ENCODE measurements at places on chromosomes 13 and 19.

DNA sequence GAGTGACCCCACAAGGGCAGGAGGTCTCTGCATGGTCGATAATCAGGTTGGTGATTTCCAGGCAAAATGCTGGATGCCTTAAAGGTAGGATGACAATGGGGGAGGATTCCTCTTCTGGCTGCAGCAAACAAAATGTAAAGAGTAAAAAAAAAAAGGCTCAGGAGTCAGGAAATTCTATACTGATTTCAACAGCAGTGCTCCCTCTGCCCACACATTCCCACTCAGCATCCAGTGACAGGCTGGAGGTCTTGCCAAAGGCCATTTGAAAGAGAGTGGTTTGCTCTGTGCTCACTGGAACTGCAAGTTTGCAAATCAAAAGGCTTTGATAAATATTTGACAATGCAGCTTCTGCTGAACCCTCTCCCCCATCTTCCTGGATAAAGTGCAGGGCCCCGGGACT lies 135.4 kb downstream of the TNFRSF19 start:
- no peak for DNase-seq

DNA sequence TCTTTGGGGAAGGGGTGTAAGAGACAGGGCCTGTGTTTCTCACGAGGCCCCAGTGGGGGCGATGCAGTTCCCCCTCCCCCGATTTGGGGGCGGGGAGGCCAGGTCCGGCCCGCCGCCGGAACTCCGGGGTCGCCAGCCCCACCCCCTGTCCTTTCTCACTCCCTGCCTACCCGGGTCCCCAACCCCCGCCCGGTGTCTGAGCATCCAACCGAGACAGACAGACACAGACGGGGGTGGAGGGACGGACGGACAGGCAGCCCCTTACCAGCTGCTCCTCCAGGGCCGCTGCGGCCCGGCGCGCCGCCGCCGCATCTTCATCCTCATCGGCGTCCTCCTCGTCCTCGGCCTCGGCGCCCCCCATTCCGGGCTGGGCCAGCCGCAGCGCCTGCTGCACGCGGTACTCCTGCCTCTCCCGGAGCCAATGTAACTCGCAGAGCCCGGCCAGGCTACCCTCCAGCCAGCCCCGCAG lies 397 bp downstream of the DACT3 start:
- DNase-seq, result no peak

DNA sequence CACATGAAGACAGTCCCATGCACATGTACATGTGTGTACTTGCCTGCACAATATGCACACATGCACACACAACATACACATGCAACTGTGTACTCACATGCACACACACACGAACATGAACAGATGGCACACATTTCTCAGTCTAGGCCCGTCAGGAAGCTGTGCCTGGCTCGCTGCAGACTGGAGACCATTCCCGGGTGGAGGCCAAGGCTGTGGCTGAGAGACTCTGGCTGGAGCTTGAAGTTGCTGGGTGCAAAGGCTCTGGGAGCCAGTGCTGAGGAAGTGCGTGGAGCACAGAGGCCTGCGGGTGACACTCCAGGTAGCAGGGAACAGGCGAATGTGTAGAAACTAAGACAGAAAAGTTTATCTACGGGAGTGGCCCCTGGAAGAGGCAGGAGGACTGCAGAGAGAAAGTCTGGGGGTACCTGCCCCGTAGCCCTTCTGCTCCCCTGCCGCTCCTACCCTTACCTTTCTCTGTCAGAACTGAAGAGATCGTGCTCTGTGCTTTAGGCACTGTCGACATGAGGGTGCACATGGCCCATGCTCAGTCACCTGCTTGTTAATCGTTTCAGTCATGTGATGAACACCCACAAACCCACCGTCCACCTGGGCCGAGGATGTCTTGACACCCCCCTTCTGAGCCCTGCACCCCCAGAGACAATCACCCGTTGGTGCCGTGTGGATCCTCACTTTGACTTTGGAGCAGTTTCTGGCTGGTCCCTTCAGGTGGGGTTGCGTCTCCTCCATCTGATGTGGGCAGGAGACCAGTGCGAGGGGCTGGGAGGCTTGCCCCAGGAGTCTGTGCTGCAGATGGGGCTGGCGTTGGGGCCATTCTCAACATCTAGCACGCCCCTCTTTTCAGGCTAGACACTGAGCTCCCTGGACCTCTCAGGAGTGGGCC lies 69.4 kb downstream of the TEX29 start:
- no peak for DNase-seq

DNA sequence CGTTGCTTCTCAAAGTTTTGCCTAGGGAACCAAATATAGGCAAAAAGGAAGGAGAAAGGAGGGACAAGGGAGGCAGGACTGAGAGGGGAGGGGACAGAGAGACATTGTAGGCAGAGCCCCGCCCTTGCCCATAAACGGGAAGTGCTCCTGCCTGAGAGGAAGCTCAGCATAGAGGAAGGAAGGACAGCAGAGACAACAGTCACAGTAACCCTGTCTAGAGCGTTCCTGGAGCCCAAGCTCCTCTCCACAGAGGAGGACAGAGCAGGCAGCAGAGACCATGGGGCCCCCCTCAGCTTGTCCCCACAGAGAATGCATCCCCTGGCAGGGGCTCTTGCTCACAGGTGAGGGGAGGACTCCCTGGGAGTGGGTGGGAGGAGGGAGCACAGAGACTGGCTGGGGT lies at the start of gene CEACAM21:
CEACAM21 (plus strand) TSS at position 169 of the 400 bp plus-strand sequence; CDS start at position 278, 109 bp downstream.
- DNase-seq, result no peak

GRCh38 chr19:38425222-38425809 lies 703 bp downstream of the RASGRP4 start:
- no peak for DNase-seq

DNA sequence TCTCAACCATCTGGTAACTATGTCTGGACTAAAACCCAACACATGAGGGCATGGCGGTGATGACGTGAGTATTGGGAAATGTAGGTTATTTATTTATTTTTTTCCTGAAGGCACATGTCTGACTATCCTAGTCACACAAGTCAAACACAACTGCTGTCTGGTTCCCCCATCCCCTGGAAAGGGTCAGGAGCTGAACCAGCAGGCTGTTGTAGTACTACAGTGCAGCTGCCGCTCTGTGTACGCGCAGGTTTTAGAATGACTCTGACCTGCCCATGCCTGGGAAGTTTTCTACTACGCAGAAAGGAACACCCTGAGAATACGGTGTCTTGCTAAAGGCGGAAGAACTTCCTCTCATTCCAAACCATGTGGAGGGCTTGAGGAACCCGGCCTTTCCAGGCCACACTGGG lies 1.2 kb downstream of the SLC7A1 start:
- DNase-seq, result peak; percentile 35

DNA sequence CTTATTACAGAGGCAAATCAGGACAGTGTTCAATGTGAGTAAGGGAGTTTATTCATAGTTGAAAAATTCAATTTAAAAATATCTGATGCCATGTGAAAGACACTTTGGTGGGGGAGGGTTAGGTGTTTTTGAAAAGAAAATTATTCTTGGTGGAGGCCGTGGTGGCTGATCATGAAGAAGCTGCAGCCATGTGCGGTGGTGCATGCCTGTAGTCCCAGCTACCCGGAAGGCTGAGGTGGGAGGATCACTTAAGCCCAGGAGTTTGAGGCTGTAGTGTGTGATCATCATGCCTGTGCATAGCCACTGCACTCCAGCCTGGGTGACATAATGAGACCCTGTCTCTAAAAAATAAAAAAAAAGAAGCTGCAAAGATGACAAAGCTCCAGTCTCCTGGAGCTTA lies 28.6 kb downstream of the WDFY2 start:
- no peak for DNase-seq

- no peak for DNase-seq
These were observed 10.2 kb downstream of the TSC22D1 start for GRCh38 chr13:44565881-44566280.

DNA sequence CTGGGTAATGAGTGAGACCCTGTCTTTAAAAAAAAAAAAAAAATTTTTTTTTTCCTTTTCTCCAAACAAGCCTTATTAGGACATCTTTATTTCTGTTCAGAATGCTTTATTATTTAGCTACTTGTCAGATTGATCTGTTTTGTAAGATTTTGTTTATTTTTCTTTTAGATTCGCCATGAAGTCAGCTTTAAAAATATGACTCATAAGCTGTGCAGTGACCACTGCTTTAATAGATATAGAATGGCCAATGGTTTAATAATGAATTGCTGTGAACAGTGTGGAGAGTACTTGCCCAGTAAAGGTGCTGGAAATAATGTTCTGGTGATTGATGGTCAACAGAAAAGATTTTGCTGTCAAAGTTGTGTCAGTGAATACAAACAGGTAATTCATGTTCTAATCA lies 47.7 kb downstream of the ZMYM2 start:
- no peak for DNase-seq

- DNase-seq, result no peak
These were observed 42.4 kb upstream of the RFC3 start for GRCh38 chr13:33775339-33776108.

DNA sequence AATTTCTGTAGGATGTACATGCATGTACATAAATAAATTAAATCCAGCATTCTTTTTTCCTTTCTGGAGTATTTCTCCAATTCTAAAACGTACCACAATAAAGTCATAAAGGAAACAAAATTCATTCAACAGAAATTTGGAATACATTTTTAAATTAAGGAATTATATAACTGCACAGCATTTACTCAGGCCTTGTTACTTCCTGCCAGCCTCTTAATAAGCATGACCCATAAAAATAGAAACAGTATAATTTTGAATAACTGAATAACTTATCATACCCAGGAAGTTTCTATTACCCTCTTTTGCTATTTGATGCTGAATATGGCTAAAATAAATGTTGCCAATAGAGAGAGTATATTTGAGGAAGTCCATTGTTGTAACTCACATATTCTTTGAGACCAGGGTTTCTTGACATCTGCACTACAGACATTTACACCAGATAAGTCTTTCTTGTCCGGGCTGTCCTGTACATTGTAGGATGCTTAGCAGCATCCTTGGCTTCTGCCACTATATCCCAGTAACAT lies 178.2 kb downstream of the KLF12 start:
- no peak for DNase-seq

DNA sequence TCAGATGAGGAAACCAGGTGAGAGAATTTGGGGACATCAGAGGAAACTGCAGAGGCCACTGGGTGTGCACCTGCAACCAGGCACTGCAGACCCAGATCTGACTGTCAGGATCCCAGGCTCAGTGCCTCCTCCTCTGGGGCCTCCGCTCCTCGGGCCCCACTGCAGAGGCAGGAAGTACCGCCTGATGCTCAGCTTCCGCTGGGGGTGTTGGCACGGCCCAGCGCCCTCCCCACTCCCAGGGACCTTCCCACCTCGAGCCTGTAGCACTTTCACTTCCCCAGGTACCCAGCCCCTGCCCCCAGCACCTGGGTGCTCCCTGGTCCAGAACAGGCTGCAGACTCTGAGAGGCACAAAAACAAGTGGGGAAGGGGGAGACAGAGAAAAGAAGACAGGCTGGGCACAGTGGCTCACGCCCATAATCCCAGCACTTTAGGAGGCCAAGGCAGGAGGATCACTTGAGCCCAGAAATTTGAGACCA lies 1.4 kb upstream of the CD37 start:
- DNase-seq, result no peak

- no peak for DNase-seq
These were observed 28.1 kb upstream of the SIAH3 start for GRCh38 chr13:45879666-45880065.

DNA sequence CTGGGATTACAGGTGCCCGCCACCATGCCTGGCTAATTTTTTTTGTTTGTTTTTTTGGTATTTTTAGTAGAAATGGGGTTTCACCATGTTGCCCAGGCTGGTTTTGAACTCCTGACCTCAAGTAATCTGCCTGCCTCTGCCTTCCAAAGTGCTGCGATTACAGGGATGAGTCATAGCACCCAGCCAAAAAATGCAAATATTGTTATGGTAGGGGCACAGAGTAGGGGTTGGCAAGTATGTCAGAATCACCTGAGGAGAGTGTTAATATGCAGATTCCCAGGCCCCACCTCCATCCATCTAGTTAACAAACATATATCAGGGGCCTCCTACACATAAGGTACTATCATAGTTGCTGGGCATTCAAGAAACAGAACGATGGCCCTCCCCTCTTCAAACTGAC lies 44.7 kb downstream of the VAV1 start:
- DNase-seq, result no peak

DNA sequence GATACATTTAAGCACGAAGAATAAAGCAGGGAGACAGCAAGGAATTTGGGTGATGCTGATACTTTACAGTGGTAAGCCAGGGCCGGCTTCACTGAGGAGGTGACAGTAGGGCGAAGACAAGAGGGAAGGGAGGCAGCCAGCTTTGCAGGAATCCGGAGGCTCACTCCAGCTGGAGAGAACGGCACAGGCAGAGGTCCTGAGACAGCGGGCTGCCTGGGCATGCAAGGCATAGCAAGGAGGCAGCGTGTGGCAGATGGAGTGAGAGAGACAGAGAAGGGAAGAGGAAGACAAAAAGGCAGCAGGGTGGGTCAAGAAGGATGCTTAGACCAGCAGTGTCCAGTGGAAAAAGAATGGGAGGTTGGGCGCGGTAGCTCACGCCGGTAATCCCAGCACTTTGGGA lies 83.2 kb upstream of the WASF3 start:
- DNase-seq, result no peak

- DNase-seq, result peak; percentile 25
These were observed 18.9 kb downstream of the ELAVL1 start for GRCh38 chr19:7986321-7987113.

DNA sequence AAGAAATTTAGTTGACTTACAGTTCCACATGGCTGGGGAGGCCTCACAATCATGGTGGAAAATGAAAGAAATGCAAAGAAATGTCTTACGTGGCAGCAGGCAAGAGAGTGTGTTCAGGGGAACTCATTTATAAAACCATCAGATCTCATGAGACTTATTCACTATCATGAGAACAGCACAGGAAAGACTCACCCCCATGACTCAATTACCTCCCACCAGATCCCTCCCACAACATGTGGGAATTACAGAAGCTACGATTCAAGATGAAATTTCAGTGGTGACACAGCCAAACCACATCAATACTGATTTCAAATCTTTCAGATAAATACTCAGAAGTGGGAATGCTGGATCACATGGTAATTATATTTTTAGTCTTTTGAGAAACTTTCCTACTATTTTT lies 1357.9 kb downstream of the SLITRK5 start:
- no peak for DNase-seq

GRCh38 chr13:49953560-49953959 lies 17.4 kb upstream of the SPRYD7 start:
- no peak for DNase-seq

DNA sequence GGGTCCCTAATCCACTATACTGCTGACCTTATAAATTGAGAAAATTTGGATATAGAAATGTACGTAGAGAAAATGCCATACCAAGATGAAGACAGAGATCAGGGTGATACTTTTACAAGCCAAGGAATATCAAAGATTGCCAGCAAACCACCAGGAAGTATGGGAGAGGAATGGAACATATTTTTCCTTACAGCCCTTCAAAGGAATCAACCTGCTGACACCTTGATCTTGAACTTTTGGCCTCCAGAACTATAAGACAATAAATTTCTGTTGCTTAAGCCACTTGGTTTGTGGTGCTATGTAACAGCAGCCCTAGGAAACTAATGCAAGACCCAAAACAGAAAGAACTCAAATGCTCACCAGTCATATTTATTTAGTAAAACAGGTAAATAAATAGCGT lies 10.3 kb upstream of the NDFIP2 start:
- DNase-seq, result no peak

GRCh38 chr13:42752731-42753130 lies 28.7 kb upstream of the FAM216B start:
- DNase-seq, result no peak

Data from BJ (cell line).